Activated T-helper 9 cell treated with anti-CD3 and anti-CD28 coated beads, Interleukin-2, amount 50 U/mL, for 16 hours (primary cell): ENCODE measurements at places on chromosomes 3 and 15.

- DNase-seq: no peak
Observed at GRCh38 chr3:40079203-40079846, 230.2 kb upstream of the EIF1B start.

- no peak for DNase-seq
Observed at GRCh38 chr15:92677999-92678398, 22.4 kb upstream of the FAM174B start.

DNA sequence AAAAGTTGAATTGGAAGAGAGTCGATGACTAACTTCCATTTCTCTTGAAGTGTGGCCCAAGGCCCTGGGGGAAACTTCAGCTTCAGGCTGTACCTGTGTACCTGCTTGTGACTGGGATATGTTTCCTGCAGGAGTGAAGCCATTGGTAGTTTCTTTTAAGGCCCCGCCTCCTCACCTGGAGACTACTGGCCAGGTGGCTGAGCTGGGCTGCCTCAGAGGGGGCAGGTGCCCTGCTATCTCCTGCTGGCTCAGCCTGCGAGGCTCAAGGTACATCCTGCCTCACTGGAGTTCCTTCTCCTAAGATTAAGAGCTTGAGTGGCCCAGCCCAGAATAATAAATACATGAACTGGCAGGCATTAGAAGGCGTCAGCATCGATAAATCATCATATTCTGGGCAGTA is 121.6 kb upstream of the ROPN1 start:
- no peak for DNase-seq

DNA sequence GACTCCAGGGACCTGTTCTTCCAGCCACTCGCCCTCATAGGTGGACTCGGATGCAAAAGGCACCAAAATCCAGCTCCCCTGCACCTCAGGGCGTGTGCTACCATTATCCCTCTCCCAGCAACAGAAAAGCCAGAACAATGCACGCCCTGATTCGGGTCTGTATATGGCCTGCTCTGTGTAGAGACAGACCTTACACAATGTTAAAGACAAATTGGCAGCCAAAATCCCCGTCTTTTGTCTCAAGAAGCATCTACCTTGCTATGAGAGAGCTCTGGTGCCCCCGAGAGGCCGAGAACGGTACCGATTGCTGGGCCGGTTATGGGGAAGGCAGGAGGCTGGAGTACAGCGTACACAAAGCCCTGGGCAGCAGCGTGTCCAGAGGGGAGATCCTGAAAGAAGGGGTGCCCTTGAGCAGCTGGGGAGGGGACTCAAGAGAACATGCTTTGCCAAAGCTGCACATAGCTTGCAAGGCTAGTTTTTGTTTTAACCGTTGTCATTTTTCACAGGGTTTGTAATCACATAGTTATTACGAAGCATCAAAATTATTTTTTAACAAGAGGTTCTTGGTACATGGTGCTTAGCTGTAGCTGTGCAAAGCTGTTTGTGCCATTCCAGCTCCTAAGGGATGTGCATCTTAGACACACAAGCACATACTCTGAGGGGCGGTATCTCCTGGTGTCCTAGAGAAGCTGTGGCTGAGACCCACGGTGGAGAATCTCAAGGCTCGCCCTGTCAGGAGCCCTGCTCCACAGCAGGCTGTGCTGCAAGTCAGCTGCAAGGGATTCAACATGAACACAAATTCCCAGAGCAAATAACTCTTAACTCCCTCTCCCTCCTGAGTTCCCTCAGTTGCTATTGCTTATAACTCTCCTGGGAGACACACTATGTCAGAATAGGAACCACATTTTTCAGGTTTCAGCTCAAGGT is 461.5 kb upstream of the PPP2R3A start:
- no peak for DNase-seq

DNA sequence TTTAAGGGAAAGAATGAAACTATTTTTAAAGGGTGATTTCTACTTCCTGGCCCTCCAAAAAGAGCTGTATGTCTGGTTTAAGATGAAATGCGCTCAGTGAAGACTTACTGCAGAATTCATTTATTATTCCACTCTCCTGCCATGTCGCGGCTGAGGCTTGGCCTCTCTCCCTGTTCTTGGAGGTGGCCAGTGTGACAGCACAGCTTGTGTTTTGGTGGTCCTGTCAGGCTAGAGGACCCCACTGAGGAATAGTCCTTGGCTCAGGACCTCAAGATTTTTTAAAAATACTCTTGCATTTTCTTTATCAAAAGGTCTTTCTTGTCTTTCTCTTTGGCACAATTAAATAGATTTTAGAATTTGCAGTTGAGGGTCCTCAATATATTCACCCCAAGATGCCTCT is 384.4 kb downstream of the LRTM1 start:
- DNase-seq: no peak

DNA sequence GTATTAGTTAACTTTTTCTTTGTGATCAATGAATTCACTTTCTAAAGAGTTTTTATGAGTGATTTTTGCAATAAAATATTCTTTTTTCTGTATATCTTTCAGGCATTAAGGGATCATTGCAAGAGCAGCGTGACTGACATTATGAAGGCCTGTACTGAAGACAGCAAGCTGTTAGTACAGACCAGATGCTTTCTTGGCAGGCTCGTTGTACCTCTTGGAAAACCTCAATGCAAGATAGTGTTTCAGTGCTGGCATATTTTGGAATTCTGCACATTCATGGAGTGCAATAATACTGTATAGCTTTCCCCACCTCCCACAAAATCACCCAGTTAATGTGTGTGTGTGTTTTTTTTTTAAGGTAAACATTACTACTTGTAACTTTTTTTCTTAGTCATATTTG is 24.4 kb downstream of the SELENOT start:
- no peak for DNase-seq

DNA sequence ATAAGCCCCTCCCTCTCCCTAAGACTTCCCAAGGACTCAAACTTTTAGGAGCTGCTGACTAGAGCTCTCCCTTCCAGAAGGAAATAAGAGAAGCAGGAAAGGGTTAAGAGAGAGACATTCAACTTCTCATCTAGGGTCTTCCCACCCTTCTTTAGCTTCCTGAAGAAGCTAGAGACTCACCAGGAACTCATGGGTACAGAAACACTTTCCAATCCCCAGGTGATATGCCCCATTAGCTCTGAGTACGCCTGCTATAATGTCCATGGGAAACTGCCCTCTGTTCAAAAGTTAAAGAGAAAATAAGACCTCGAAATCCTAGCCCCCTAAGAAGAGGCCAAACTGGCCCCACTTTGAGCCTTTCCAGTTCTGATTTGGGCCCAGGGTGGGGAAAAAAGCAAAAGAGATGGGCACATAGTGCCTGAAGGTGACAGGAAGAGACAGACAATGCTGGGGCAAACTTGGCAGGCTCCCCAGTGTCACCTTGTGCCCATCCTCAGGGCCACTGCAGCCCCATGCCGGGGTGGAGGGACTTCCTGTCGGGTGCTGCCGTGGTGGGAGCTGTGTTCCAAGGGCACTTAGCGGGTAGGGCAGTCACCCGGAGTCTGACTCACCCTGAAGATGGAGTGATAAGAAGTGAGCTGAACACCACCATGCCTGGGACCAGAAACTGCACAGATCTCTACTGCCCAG is 29.5 kb downstream of the CCDC12 start:
- DNase-seq: peak; percentile 55

DNA sequence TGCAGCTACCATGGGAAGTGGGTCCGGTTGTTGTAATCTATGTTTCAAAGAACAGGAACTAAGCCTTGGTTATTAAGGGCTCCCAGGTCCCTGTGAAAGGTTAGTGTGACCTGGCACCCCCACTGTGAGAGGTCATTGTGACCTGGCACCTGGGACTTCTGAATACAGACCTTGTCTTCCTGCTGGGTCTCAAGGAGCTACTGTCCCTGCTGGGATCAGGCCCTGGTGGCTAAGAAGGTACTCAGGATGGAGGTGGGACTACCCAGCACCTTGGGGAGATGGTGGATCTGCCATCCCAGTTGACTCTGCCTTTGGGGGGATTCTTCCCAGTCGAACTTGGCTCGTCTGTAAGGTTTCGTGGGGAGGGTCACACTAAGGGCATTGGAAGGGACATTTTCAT is 10.3 kb upstream of the SLCO2A1 start:
- DNase-seq: no peak

GRCh38 chr3:138459619-138460535 is 25.5 kb downstream of the ESYT3 start:
- DNase-seq: no peak

GRCh38 chr3:42756681-42757213 is 16.3 kb downstream of the CCDC13 start:
- no peak for DNase-seq

DNA sequence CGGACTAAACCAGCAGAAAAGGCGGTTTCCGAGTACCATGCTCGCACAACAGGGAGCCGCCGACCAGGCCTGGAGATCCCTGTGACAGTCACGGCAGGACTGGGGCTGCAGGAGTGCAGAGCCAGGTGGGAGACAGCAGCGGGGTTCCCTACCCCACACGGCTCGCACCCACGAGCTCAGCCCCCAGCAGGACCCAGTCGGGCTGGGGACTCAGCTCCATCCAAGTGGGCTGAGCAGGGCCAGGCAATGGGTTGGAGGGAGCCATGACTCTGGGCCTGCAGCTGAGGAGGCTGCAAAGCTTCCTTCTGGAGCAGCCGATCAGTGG is 15.8 kb downstream of the XXYLT1 start:
- no peak for DNase-seq

DNA sequence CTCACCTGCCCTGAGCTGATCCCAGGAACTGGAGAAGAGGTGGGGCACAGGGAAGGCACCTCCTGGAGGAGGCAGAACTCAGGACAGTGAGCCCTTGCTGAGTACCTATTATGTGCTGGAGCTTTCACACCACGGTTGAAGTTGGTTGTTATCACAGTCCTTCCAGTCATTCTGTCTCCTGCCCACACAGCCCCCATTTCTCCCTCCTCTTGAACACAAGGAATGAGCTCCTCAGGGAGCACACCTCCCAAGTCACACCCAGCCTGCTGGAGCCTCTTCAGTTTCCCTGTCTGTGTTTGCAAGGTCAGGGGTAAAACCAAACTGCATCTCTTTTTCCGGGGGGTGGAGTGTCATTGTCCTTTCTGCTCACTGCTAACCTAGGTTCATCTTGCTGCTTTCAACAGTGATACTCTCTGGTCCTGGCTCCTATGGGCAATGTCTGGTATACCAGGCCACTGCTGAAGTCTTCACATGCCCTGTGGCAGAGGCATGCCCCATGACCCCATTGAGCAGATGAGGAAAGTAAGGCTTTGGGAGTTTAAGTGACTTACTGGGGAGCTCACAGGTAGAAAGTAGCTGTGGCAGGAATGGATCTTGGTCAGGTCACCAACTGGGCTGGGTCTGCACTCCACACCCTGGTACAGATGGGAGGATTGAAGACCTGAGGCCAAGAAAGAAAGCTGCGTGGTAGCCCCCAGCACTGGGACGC is 30.0 kb downstream of the C3orf18 start:
- DNase-seq: no peak

DNA sequence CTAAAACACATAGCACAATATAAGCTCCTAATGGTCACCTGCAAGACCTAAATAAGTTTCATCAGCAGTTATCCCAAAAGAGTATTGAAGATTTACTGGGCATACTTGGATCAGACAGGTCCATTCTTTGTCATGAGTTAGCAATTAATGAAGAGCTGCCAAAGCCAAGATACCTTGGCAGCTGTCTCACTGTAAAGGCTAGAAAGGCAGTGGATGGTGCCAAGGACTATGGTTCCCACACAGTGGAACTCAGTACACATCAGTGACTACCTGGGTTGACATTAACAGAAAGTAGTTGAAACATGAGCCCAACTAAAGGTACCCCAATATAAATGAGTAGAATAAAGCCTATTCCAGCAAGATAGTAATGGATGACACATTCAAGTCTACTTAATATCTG is 41.1 kb upstream of the TMCO5A start:
- no peak for DNase-seq

DNA sequence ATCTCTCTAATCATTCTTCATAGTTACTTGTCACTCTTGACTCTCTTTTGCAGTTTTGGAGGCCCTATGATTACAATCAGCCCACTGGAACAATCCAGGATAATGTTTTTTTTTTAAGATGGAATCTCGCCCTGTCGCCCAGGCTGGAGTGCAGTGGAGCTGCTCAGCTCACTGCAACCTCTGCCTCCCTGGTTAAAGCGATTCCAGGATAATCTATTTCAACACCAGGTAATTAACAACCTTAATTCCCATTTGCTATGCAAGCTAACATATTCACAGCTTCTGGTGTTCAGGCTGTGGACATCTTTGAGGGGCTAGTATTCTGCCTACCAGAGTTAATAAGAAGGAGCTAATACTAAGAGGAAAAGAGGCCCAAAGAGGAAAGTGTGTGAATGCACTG is 1.1 kb upstream of the BLOC1S6 start:
- no peak for DNase-seq

- no peak for DNase-seq
Observed at GRCh38 chr3:122263058-122263457, 62.0 kb upstream of the CSTA start.

GRCh38 chr15:83695901-83696425 is 42.0 kb downstream of the ADAMTSL3 start:
- DNase-seq: no peak
